ENCODE measurements at places on chromosomes 2 and 18.

- no peak for DNase-seq
Observed at GRCh38 chr2:222433332-222434173, 9.2 kb downstream of the SGPP2 start.

GRCh38 chr2:1900732-1901131 lies 156.4 kb upstream of the PXDN start:
- no peak for DNase-seq

DNA sequence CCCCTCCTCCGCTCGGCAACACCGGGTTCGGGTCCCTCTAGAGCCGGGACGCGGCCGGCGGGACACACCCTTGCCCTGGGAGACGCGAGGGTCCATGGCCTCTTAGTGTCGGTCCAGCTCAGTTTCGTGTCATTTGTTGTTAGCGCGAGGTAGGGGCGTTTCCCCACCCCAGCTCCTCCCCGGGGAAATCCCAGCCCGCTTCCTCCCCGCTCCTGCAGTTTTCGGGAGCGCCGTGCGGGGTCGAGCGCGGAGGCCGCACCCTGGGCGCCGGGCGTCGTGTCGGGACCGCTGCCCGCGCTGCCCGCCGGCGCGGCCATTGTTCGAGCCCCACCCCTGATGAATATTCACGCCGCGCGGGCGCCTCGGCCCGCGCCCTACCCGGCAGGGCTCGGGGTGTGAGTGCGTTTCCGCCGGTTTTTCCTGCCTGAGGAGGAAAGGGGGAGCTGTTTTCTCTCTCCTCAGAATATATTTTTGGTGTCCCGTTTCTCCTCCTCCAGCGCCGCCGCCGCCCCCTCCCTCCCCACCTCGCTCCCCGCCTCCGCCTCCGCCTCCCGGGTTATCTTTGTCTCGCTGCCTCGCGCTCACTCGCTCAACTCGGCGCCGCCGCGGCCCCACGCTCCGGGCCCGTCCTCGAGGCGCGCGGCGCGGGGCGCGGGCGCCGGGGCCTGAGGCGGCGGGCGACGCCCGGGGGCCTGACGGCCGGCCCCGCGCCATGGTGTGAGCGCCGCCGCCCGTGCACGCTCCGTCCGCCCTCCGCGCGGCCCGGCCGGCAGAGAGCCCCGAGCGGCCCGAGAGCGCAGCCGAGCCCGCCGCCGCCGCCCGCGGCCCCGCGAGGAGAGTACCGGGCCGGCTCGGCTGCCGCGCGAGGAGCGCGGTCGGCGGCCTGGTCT lies at the start of gene MAP4K4:
Gene MAP4K4, plus strand, starts transcription at position 584 of the 890 bp plus-strand sequence. CDS start 374 bp downstream, outside the sequence.
- peak; percentile 81 for DNase-seq

- DNase-seq, result no peak
Observed at GRCh38 chr18:57436191-57436964, 1.2 kb downstream of the ONECUT2 start.

DNA sequence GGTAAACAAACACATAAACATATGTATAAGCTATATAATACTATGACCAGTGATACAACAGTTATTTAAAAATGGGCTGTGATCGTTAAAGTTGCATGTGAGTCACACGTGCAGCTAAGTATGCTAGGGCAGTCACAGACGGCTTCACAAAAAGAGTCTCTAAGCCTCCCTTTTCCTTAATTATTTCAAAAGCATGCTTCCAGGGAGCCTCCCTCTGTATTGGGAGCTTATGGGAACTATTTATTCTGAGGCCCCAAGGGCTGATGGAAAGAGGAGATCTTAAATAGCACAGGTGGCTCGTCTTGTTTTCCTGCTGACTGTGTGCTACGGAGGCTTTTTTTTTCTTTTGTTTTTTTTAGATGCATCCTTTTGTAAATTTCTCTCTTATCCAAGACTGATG lies 94.3 kb downstream of the ADCYAP1 start:
- DNase-seq, result no peak

DNA sequence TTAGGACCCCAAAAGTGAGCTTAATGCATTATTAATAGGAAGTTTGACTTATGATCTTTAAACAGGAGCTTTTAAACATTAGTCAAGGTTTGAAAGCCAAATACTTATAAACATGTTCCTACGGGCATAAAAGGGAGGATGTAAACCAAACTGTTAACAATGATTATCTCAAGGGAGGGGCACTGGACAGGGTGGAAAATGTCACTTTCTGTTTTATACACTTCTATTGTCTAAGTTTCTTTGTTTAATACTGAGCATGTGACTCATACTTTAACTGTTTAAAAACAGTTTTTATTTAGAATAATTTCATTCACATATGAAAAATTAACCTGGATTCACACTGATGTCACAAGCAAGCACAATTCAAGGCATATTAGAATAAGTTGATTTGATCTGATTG lies 18.3 kb upstream of the ITGA6 start:
- no peak for DNase-seq

GRCh38 chr18:21118806-21119205 lies 7.2 kb upstream of the ROCK1 start:
- DNase-seq, result no peak

- no peak for DNase-seq
Observed at GRCh38 chr18:26826656-26827235, 38.8 kb downstream of the AQP4 start.

DNA sequence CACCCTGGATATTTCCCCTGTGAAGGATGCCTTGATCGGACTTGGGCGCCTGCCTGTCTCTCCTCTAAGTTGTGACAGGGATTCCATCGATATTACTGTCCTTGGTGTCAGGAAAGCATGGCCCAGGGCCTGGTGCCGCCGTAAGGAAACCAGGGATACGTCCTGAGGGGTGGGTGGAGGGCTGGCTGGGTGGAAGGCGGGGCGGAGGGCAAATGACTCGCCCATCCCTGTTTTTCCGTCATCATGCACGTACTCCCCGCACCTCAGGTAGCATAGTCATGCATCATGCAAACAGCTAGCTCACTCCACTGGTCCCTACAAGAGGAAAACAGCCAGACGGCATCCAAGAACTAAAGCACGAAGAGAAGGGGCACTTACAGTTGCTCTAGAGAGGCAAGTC lies 57.1 kb downstream of the PXDN start:
- DNase-seq, result no peak

GRCh38 chr2:239500574-239501550 lies 100.0 kb upstream of the HDAC4 start:
- no peak for DNase-seq

- no peak for DNase-seq
Observed at GRCh38 chr2:147916723-147917122, 71.9 kb downstream of the ACVR2A start.

DNA sequence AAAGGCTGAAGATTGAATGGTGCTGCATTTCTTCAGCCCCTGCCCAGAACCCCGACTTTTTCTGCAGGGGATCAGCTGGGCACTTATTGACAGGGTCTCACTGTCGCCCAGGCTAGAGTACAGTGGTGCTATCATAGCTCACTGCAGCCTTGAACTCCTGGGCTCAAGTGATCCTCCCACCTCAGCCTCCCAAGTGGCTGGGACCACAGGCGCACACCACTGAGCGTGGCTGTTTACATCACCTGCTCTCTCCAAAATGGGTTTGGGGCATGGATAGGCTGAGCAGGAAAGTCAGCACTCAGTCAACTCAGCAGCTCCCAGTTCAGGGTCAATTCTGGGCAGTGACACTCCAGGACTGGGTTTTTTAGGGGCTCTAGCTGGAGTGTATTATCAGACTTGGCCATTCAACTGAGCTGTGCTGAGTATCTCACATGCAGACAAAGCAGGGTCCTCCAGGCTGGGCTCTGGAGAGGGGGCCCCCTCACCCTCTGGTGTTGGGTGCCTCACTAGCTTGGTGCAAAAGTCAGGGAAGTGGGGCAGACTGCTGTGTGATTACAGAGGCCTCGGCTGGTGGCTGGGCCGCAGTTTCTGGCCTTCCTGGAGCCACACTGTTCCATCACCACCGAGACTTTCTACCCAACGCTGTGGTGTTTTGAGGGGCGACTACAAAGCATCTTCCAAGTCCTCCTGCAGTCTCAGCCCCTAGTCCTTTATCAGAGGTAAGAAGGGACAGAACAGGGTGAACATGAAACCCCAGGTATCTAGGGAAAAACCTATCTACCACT lies 4.5 kb downstream of the ABHD1 start:
- DNase-seq, result no peak

DNA sequence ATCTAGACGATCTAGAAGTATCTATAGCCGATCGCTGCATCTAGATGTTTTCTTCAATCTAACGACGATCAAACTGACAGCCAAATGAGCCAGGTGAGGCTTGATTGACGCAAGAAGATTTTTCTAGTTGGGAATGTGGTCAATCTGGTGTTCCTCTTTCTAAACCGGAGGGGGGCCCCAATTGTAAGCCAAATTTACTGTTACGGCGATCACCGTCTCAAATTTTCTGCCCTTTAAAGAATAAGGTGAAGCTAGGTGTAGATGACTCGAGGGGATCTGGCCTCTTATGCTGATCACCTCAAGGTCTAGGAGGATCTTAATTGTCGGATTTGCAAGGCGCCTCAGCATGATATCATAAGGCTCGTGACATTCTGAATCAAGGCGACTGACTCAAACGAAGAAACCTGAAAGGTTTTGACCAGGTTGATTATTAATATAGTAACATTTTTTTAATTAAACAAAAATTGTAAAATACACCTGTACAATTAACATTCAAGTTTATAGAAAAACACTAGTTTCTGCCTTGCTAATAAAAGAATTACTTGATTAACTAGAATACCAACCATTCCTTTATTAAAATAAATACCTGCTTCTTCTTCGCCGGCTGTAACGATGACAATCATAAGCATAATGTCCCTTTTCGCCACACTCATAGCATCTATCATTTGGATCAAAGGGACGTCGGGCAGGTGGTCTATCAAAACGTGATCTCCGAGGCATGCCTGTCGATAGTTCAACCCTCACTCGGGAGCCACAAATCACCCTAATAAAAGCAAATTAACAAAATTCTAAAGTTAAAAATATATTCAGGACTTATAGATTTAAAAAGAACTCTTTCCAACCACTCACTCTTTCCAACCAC lies 2.0 kb downstream of the SRSF7 start:
- no peak for DNase-seq

- DNase-seq, result no peak
Observed at GRCh38 chr2:204507636-204508035, 37.6 kb upstream of the PARD3B start.

GRCh38 chr2:121530212-121530705 lies 421 bp upstream of the RNU4ATAC start:
- DNase-seq, result peak; percentile 61

DNA sequence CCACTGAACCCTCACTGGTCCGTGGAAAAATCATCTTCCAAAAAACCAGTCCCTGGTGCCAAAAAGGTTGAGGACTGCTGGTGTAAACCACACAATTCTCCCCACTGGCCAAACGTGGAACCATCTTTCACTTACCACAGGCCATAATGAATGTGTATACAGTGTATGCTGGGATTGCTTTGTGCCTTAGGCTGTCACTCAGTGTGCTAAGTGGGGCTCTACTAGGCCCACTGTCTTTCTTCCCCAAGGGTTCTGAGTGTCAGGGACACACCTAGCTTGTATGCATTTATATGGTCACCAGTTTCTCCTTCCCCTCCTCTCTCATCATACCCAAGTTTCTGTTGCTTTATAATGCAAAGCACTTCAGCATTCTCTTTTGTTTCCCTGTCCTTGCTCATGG lies 27.2 kb downstream of the SCYGR8 start:
- DNase-seq, result no peak

Data from stimulated activated effector memory CD8-positive, alpha-beta T cell treated with anti-CD3 and anti-CD28 coated beads, Interleukin-12 subunit alpha, Interleukin-12 subunit beta, amount 100 ng/mL, for 72 hours (primary cell).